AG10803 (cell line): ENCODE measurements at places on chromosomes 7 and 10.
A peak's percentile ranks its signal among the peaks of the same experiment; 100 is the strongest.

GRCh38 chr7:54186336-54186735, 355.8 kb upstream of the VSTM2A start:
- no peak for DNase-seq

GRCh38 chr7:157125376-157126223, 13.1 kb upstream of the UBE3C start:
- no peak for DNase-seq

- peak; percentile 60 for DNase-seq
These were observed 59.7 kb downstream of the GPR85 start for GRCh38 chr7:113026941-113027340.

GRCh38 chr10:91880310-91880709, 29.0 kb downstream of the FGFBP3 start:
- DNase-seq = no peak

DNA sequence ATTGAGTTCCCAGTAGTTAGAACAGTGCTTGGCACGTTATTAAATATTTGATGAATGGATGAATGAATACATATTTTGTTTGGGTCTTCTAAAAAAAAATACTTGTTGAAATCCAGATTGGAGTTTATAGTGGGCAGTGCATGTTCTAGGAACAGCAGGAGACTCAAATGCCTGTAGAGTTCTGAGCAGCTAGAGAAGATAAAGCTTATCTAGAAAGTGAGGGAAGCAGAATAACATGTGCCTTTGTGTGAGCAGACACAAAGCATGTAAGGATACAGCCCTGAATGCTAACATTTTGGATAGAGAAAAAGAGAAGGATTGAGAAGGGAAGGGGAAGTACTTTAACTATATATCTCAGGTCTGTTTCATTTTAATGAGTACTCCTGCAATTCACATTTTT, 71.9 kb downstream of the SRI start:
- DNase-seq = no peak

DNA sequence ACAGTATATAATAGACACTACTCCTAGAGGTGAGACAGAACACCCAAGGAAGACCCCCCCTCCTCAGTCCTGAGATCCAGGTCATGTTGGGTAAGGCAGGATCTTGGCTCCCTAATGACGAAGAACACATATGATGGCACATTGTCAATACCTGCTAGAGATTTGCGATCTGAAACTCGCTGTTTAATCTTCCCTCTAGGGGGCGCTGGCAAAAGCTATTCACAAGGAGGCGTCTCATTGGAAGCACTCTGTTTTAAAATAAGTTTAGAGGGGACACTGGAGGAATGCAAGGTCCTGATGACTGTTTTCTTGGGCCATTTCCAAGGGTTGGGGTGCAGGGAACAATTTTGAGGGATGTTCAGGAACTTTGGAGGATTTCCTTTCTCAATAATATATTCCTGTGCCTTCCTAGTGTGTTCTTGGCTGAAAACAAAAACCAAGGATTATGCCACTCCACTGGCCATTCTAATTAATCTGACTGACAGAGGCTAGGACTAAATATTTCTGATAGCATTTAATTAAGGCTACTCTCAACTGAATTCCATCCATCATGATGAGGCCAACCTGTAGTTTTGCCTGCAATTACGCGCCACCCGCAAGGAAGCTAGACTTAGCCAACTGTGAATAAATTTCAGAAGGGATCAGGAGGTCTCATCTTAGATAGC, 1013.8 kb upstream of the MBL2 start:
- no peak for DNase-seq

DNA sequence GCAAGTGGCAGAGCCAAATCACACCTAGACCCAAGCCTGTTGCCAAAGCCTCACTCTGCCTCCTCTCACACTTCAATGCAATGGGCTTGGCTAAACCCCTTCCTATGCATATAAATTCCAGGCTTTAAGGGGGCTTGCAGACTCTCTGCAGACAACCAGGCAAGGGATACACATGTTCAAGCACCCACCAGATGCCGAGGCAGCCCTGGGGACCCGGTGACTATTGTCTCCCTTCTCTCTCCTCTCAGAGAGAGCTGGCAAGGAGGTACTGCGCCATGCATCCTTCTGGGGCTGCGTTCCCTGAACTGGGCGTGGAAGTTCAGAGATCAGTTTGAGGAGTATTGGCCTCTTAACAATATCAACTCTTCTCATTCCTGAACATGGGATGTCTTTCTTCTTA, 131.2 kb downstream of the ARHGAP22 start:
- no peak for DNase-seq

GRCh38 chr7:25859412-25860274, 292.4 kb upstream of the NFE2L3 start:
- no peak for DNase-seq

GRCh38 chr7:36617408-36617807, 106.9 kb downstream of the AOAH start:
- no peak for DNase-seq

DNA sequence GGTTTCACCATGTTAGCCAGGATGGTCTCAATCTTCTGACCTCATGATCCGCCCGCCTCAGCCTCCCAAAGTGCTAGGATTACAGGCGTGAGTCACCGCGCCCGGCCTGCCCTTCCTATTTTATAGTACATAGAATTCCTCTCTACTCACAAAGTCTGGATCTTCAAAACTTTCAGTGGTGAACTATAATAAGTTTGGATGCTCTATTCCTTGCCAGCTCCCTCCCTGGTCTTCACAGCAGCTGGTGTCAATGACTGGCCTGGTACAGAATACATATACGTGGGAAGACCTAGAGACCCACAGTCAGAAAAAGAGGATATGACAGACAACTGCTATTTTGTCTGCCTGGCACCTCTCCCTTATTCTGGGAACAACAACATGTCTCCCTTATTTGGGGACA, 40.8 kb downstream of the ARHGAP12 start:
- DNase-seq = no peak
